ENCODE measurements at places on chromosomes 5 and 9. TPM values are rescaled to one million over a fixed set of nuclear protein-coding genes. Genes with fewer than 3 reads are reported as not detected.

The ARAP3 gene
- total RNA-seq = 7.3 TPM

The PHF24 gene
- not detected for total RNA-seq

The FSD1L gene
- 3.4 TPM for total RNA-seq

The S1PR3 gene
- 0.08 TPM for total RNA-seq

The PCDHGA6 gene
- 0.10 TPM for total RNA-seq

The CER1 gene
- not detected for total RNA-seq

The LCNL1 gene
- total RNA-seq = 0.60 TPM

The UNC13B gene
- 0.45 TPM for total RNA-seq

The RNF183 gene
- total RNA-seq = not detected

The GNA14 gene
- total RNA-seq = not detected

The SH3TC2 gene
- not detected for total RNA-seq

The OR1Q1 gene
- total RNA-seq = not detected

The TRIM36 gene
- not detected for total RNA-seq

The NKD2 gene
- total RNA-seq = 2.9 TPM

The POU5F2 gene
- total RNA-seq = 0.63 TPM

The SAPCD2 gene
- 24.5 TPM for total RNA-seq

The SEPTIN8 gene
- 18.0 TPM for total RNA-seq

The GABRA1 gene
- total RNA-seq = not detected

The LCN15 gene
- not detected for total RNA-seq

The IL5 gene
- total RNA-seq = 0.48 TPM

The SH2D3C gene
- total RNA-seq = 70.6 TPM

The TRMT10B gene
- 14.6 TPM for total RNA-seq

The SHOC1 gene
- not detected for total RNA-seq

The SPINK4 gene
- not detected for total RNA-seq

The C9orf153 gene
- not detected for total RNA-seq

The ARRDC3 gene
- 38.3 TPM for total RNA-seq

The QSOX2 gene
- total RNA-seq = 11.3 TPM

The ANKRD34B gene
- total RNA-seq = not detected

The CATSPER3 gene
- total RNA-seq = 1.1 TPM

The IFNA13 gene
- total RNA-seq = not detected

The GALNT12 gene
- total RNA-seq = 6.7 TPM

The ACER2 gene
- 2.4 TPM for total RNA-seq

The IFNA21 gene
- total RNA-seq = not detected

The PCDHGC3 gene
- not detected for total RNA-seq

The HEMGN gene
- total RNA-seq = 2.0 TPM

The TAF1L gene
- 0.03 TPM for total RNA-seq

The ALDH1A1 gene
- not detected for total RNA-seq

The SMIM15 gene
- 47.5 TPM for total RNA-seq

The ECM2 gene
- not detected for total RNA-seq

Measured in activated naive CD4-positive, alpha-beta T cell treated with anti-CD3 and anti-CD28 coated beads, Interleukin-2, amount 10 ng/mL, durations not matched to agents 5 hours and 36 hours (primary cell).